ENCODE measurements at places on chromosomes 4 and X.

GRCh38 chr4:161291222-161291621 is 872.6 kb downstream of the FSTL5 start:
- DNase-seq = no peak

- DNase-seq = no peak
These were observed 577.9 kb upstream of the DIPK2B start for GRCh38 chrX:45778616-45779015.

DNA sequence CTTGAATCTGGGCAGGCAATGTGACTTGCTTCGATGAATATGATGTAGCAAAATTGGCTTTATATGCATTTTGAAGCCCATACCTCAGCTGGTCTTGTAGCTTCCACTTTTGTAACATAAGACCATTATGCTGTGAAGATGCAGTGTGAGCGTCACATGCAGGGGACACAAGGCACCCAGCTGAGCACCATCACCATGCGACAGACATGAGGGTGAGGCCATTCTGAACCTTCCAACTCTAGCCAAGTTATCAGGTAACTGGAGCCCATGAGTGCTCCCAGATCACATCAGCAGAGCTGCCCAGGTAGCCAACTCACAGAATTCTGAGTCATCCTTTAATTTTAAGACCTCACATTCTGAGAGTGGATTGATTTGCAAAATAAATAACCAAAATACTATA is 705.9 kb downstream of the FSTL5 start:
- no peak for DNase-seq

- DNase-seq = no peak
These were observed 24.0 kb downstream of the CEP44 start for GRCh38 chr4:174307694-174308093.

DNA sequence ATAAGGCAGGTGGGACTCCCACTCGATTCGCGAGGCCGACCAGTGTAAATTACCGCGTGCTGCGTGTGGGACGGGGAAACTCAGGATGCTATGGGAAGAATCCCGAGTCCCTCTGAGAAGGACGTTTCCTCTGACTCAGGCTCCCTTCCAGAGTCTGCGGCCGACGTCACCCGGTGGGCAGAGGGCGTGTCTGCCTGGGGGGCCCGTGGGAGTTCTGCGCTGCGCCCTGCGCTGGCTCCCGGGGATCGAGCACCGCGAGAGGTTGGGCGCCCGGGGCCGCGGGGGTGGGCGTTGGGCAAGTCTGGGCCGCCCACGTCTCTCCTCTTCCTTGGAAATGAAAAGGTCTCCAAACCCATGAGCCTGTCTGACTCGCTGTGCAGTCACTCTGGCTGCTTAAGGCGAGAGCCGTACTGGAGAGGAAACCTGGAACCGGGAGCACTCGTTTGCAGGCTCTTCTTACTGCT is 568 bp downstream of the NIPAL1 start:
- DNase-seq = no peak

- DNase-seq = no peak
These were observed 2706.8 kb downstream of the ARAP2 start for GRCh38 chr4:33537527-33537926.

- DNase-seq = no peak
These were observed 57.2 kb downstream of the ARFIP1 start for GRCh38 chr4:152836936-152837335.

DNA sequence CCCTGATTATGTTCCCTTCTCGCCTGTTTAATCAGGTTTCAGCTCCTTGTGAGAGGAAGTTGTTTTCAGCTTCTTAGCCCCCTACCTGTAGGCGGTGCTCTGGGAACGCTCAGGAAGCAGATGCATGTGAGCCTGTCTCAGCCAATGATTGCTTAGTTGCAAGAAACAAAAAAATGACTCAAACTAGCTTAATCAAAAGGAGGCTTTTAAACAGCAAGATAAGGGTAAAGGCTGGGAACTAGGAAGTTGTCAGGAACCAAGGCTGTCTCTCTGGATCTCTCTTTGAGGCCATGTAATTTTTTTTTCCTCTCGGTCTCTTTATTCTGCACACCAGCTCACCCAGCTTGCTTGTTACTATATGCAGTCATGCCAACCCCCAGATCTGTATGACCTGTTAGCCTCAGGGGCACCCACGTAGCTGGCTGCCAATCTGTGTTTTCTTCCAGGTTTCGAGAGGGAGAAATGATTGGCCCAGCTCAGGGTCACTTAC is 109.1 kb downstream of the PTTG2 start:
- DNase-seq = no peak

GRCh38 chr4:181909368-181909767 is 333.8 kb upstream of the TENM3 start:
- DNase-seq = no peak

DNA sequence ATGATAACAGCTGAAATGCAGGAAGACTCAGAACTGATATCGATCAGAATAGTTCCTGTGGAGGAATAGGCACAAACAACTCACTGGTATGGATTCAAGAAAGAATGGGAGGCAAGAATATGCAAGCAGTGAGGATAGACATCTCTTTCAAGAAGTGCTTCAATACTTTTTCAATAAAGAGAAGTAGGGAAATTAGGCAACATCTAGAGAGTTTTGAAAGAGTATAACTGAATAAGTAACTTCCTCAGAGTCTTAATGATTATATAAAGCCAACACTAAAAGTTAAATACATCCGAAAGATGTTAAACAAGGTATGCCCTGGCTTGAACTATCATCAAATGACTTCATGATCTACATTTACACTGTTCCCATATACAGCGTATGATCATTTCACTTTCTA is 1443.0 kb downstream of the PCDH7 start:
- no peak for DNase-seq

- DNase-seq = no peak
These were observed 194.0 kb upstream of the HHIP start for GRCh38 chr4:144451766-144452450.

- no peak for DNase-seq
These were observed 95.5 kb downstream of the CXCL13 start for GRCh38 chr4:77701121-77701520.
